ENCODE measurements at places on chromosomes 16 and 17.

- DNase-seq = no peak
Observed at GRCh38 chr16:19861133-19861532, 23.5 kb downstream of the GPRC5B start.

GRCh38 chr16:49213594-49213993, 68.0 kb downstream of the CBLN1 start:
- DNase-seq = no peak

- no peak for DNase-seq
Observed at GRCh38 chr17:75776386-75777295, 8.0 kb upstream of the UNK start.

- DNase-seq = no peak
Observed at GRCh38 chr16:19835968-19836421, 48.7 kb downstream of the GPRC5B start.

GRCh38 chr16:59113004-59113670, 379.0 kb upstream of the GOT2 start:
- no peak for DNase-seq

GRCh38 chr17:68087851-68088250, 52.3 kb downstream of the KPNA2 start:
- no peak for DNase-seq

- DNase-seq = no peak
Observed at GRCh38 chr17:48539177-48539576, 5.7 kb downstream of the HOXB2 start.

DNA sequence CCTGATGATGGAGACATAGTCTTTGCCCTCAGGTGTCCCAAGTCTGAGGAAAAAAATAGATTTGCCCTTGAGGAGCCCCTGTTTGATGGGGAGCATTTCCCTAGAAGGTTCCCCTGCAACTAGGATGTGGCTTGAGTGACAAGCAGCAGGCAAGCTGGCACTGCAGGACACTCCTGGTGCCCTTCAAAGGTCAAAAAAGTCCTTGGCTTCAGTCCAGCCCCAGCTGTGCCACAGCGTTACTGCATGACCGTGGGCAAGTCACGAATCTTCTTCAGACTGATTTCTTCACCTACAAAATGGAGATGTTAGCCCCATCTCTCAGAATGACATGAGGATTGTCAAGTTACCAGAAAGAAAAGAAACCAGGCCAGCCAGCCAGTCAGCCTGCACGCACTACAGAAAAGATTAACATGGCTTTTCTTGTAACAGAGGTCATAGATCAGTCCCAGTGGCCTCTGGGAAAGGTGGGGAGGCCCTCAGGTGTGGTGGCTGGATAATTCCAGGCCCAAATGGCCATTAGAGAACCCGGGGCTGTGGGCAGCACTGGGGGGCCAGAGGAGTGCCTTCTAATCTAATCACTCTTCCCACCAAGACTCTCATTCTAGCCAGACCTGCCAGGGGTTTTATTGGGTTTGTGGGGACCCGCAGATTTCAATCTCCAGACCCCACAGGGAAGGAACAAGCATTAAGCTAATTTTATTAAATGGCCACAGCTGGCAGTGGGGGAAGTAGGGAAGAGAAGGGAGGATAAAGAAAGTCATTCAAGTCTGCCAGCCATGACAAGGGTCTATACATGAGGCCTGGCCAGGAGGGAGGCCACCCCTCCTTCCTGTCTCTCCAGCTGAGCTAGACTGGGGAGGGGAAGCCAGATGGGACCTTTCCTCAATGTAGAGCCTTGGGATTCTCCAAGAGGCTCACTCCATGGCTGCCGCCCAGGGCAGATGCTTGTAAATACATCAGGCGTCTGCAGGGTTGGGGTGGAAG, 9.7 kb upstream of the KIF18B start:
- no peak for DNase-seq

- no peak for DNase-seq
Observed at GRCh38 chr16:4231367-4231766, 10.5 kb downstream of the SRL start.

DNA sequence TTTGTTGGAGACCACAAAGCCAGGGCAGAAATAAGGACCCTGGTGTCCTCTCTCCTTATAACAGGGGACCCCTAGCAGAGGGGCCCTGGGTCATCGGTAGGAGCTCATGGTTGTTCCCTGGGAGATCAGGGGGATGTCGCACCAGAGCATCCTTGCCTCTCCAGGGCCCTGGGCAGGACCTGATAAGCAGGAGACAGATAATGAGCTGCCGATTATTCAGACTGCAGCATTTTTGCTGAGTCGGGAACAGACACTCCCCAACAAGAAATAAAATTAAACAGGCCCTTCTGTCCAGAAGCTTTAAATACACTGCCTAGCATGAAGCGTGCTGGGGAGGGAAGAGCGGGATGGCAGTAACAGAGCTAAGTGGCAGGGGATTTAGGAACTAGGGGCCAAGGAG, 15.4 kb upstream of the GFAP start:
- no peak for DNase-seq

GRCh38 chr16:9072806-9073341, 18.6 kb upstream of the HAPSTR1 start:
- DNase-seq = no peak

DNA sequence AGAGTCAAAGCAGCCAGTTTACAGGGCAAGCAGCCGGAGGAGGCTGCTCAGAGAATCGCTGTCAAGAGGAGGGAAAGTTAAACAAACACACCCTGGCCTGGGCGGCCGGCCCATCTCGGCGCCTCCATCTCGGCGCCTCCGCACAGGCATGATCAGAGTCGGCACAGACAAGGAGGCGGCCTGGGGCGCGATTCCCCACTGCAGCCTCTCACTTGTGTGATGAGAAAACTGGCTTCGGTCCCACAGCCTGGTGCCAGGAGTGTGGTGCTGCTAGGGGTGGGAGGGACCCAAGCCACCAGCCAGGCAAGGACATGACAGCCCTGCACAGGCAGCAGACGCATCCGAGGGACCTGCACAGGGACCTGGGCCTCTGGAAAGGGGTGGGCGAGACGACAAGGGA, 17.7 kb downstream of the SLC38A10 start:
- DNase-seq = no peak

GRCh38 chr17:32723310-32723955, 153.5 kb downstream of the MYO1D start:
- no peak for DNase-seq

DNA sequence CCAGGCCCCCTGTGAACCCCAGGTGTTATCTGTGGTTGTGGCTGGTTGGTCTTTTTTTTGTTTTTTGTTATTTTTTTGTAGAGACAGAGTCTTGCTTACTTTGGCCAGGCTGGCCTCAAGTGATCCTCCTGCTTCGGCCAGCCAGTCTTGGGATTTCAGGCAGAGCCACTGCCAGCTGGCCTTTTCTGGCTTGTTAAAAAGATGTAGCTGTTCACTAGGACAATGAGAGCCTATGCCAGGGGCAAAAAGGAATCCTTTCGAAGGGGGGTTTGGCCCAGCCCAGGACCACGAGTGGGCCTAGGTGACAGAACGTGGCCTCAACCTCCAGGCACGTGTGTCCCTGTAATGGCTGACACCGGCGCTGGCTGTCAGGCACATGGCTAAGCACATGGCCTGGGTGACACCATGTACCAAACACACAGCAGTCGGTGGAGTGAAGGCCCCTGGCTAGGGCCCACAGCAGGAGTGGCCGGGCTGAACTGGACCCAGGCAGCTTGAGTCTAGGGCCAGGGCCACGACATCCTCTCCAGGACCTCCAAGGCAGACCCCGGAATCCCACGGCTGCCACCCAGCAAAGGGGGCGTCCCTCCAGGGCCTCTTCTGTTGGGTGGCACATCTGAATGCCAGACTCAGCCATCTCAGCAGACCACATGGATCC, 6.9 kb upstream of the SLC38A8 start:
- DNase-seq = no peak

- DNase-seq = no peak
Observed at GRCh38 chr16:87929986-87930385, 6.3 kb downstream of the CA5A start.

GRCh38 chr16:89064606-89065457, 28.8 kb upstream of the ACSF3 start:
- DNase-seq = no peak
